Effector CD4-positive, alpha-beta T cell (primary cell): ENCODE measurements at places on chromosomes 1 and 21.

DNA sequence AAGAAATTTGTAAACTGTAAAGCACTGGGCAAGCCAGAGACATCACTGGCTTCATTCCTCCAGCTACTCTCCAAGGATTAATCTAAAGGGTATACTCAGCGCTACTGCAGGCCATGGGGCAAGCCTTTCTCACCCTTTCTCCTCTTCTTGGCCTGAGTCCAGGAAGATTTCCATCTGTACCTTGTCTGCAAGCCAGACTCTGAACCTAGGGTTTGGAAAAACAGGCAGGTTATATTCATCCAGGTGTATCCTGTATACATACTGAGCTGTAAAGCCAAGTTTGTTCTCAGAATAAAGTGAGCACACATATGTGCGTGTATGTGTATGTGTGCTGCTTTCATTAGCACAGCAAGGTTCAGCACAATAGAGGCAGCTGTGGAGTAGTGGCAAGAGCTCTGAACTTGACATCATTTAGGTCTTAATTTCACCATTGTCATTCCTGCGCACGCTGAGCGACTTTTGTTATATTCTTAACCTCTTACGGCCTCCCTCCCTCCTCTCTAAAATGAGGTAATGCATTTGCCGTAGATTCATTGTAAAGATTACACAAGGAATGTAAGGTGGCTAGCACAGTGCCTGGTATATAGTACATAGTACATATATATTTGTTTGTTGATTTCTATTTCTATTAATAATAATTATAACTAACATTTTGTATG, 128.1 kb upstream of the JUN start:
- DNase-seq: no peak

DNA sequence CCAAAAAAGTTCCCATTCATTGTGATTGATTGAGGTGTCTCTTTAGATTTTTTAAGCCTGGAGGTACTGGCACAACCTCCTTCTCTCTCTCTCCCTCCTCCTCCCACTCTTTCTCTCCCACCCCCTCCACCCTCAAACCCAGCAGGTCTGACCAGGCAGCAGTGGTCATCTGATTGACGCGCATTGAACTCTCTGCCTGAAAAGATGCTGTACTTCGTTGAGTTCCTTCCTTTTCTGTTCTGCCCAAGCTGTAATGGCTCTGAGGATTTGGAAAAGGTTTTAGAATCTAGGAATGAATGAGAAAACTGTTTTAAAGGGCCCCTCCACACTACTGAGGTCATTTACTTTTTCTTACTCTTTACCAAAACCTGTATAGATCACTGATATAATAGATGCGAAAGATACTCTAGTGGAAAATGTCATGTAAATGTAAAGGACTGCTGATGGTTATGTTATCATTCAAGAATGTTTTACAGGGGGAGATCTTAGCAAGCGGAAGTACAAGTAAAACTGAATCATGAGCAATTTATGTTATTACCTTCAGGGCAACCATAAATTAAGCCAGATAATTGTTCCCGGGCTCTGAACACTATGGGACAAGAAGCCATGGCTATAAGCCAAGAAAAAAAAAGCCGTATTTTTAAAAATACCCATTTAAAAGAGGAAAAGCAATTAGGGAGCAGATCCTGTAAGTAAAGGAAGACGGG, 25.2 kb upstream of the DYRK1A start:
- no peak for DNase-seq

- DNase-seq: no peak
Measured at GRCh38 chr1:53274026-53274425, 35.7 kb upstream of the MAGOH start.

GRCh38 chr1:53401813-53402745, 57.1 kb upstream of the DMRTB1 start:
- no peak for DNase-seq

GRCh38 chr1:67031121-67031858, 22.7 kb downstream of the SLC35D1 start:
- DNase-seq: no peak

GRCh38 chr1:48808496-48808895, 31.8 kb upstream of the BEND5 start:
- DNase-seq: no peak

- no peak for DNase-seq
Measured at GRCh38 chr1:67393240-67393639, 37.0 kb downstream of the SERBP1 start.

DNA sequence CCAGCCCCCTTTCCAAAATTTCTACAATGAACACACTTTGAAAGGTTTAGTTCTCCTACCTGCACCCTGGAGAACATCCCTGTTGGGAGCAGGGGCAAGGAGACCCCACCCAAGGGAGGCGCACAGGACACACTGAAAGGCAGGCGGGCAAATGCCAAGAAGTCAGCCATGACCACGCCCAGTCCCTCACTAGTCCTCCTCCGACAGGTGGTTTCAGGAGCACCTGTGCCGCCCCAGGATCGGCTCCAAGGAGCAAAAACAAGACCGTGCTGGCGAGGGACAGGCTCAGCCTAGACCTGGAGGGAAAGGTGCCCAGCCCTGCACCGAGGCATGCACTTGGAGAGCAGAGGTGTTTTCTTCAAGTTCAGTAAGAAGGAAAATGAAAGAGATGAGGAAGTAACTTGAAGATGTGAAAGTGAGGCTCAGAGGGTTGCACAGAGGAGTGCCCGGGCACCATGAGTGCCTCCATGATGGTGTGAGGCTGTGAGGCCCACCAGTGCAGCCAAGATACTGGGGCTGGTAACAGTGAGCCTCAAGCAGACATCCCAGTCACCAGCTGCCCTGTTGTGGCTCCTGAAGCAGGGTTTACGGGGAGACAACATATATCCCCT, 19.6 kb upstream of the NADK start:
- no peak for DNase-seq

- no peak for DNase-seq
Measured at GRCh38 chr1:236979149-236979900, 24.9 kb downstream of the MT1HL1 start.

GRCh38 chr1:221069178-221069903, 190.1 kb downstream of the HLX start:
- no peak for DNase-seq

DNA sequence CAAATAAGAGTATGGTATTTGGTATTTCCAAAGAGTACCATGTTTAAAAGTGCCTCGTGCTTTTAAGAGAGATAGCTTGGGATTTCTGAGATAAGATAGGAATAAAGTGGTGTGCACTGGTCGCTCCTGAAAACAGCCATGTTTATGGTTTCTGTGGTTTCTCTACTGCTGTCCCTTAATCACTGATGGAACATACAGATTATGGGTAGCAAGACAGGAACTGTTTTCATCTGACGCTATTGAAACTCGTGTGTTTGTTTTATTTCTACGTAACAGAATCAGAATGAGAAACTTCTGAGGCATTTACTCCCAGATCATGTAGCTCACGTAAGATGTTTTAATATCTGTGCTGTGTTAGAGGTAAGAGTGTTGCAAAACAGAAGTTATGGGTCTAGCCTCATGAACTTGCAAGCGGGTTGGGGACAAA, 126.0 kb downstream of the KIAA0319L start:
- DNase-seq: no peak

GRCh38 chr1:31689854-31690253, 14.0 kb downstream of the COL16A1 start:
- no peak for DNase-seq
